ENCODE measurements at places on chromosomes 5 and 9.

DNA sequence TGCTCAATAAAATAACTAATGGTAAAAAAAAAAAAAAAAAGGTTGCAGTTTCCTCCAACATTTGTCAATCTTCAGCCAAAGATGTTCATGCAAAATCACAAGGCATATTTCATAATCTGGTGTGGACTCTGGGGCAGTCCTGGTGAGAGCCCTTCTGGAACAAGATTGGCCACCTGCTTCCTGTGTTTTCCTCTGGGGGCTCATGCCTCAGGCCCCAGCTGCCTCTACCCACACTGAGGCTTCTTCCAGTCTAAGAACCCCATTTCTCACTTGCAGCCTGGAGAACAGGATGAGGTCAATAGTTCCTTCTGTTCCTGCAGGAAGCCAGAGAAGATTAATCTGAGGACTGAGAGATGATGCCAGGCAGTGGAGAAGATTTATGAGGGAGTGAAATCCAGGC is 492.6 kb upstream of the BRINP1 start:
- no peak for DNase-seq

- DNase-seq, result no peak
Observed at GRCh38 chr5:127311349-127311748, 20.8 kb downstream of the MEGF10 start.

GRCh38 chr5:45454114-45454513 is 242.1 kb downstream of the HCN1 start:
- DNase-seq, result peak; percentile 46

- DNase-seq, result no peak
Observed at GRCh38 chr5:103228061-103228460, 30.5 kb upstream of the MACIR start.

GRCh38 chr9:21754741-21755140 is 47.7 kb upstream of the MTAP start:
- DNase-seq, result no peak

DNA sequence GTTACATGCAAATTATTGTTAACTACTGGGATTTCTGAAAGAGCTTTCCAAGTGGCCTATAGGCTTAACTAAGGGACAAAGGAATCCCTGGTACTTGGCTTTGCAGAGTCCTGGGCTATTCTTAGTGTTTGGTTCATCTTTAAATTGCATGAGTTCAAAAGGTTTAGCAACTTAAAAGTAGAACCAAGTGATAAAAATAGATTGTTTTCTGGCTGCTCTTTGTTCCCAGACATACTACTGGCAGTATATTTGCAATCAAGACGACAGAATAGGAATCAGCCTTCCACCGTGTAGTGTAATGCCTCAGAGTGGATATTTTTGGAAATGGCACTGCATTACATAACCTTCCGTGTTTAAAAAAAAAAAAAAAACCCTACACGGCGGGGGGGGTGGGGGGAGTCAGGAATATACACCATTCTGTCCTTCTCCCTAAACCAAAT is 1.0 kb downstream of the NREP start:
- DNase-seq, result peak; percentile 62

DNA sequence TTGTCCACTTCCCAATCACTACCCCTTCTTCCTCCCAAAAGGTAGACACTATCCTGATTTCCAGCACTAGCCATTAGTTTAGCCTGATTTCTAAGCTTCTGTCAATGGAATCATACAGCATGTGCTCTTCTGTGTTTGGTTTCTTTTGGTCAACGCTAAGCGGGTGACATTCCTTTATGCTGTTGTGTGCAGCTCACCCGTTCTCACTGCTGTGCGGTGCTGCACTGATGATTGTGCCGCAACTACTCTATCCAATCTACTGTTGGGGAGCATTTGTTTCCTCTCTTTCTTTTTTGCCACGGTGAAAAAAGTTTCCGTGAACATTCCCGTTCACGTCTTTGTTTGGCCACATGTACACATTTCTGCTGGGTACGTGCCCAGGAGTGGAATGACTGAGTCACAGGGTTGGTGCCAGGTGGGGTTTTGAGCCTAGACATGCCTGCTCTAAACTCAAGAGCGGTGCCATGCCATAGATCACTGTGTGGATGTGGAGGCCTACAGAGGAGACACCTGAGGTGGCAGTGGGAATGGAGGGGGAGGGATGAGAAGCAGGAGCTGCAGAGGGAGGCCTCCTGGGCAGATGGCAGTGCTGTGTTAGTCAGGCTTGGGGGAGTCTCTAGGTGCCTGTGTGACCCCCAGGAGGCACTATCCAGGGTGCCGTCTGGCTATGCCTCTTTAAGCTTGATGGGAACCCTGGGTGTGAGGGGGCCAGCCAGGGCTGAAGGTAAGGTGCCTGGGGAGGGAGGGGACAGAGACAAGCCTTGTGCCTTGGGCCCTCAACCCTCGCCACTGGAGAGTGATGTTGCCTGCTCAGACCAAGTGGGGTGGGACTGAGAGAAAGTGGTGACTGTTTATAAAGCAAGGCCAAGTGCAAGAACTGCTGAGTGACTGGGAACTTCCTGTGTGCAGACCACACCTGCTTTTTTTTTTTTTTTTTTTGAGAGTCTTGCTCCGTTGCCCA is 11.4 kb upstream of the ANKRD33B start:
- no peak for DNase-seq

- DNase-seq, result peak; percentile 27
Observed at GRCh38 chr9:77456829-77457437, 191.2 kb downstream of the GNA14 start.

- no peak for DNase-seq
Observed at GRCh38 chr5:128826275-128826674, 139.0 kb upstream of the SLC27A6 start.

GRCh38 chr5:39503155-39503554 is 78.4 kb upstream of the DAB2 start:
- DNase-seq, result no peak

GRCh38 chr9:96071076-96071814 is 195.8 kb downstream of the ERCC6L2 start:
- no peak for DNase-seq

DNA sequence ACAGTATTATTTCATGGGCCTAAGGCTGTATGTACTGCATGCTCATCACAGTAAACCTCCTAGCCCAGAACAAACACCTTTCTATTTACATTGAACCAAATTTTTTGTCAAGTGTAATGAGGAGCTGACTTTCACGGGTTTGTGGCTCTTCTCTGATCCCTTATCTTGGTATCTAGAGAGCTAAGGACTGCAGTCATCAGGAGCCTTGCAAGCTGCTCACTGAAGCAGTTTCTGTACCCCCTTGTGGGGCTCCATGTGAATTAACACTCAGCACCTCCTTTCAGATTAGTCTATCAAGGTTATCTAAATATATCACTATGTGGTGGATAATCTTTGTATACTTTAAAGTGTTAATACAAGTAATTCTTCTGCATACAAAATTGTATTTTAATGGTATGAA is 108.2 kb downstream of the AUH start:
- DNase-seq, result no peak

DNA sequence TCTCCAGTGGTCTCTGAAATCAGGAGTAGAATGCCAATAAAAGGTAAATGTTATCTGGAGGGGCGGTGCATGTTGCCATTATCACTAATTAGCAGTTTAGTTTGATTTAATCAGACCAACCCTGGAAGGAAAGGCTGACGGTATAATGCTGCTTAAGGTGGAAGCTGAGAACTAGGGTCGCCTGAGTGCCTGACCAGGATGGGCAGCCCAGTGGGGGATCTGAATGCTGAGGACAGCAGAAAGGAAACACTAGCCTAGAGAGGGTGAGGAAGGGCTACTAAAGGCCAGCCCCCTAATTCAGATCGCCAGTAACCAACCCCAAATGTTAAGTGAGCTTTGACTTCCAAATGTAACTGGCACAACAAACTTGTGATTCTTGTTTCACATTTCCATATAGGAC is 172.2 kb downstream of the APBA1 start:
- DNase-seq, result no peak

DNA sequence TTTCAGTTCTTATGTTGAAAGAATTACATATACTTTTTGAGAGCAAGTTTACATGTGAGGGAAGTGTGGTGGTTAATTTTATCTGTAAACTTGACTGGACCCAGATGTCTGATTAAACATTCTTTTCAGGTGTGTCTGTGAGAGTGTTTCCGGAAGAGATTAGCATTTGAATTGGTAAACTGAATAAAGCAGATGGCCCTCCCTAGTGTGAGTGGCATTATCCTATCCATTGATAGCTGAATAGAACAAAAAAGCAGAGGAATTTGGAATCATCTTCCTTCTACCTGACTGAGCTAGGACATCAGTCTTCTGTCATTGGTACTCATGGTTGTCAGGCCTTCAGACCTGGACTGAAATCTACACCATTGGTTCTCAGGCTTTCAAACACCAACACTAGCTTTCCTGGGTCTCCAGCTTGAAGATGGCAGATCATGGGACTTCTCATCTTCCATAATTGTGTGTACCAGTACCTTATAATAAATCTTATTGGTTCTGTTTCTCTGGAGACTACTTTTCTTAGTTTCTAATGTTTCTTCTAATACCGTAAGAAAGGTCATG is 36.6 kb downstream of the NREP start:
- DNase-seq, result no peak

- DNase-seq, result no peak
Observed at GRCh38 chr5:138932171-138932810, 57.2 kb upstream of the LRRTM2 start.

DNA sequence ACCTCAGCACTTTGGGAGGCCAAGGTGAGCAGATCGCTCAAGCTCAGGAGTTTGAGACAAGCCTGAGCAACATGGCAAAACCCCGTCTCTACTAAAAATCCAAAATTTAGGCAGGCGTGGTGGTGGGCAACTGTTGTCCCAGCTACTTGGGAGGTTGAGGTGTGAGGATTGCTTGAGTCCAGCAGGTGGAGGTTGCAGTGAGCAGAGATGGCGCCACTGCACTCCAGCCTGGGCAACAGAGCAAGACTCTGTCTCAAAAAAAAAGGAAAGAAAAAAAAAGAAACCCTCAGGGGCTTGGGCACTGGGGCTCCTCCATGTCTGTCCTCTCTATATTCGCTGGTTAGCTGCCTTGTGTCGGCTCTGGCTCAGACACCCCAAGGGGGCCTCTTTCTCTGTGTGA is 10.9 kb upstream of the PPP2CA start:
- DNase-seq, result no peak

- no peak for DNase-seq
Observed at GRCh38 chr9:134230942-134231325, 66.6 kb upstream of the RNU6ATAC start.

- peak; percentile 3 for DNase-seq
Observed at GRCh38 chr9:127613583-127613954, 1.5 kb downstream of the STXBP1 start.

- DNase-seq, result no peak
Observed at GRCh38 chr9:32839013-32839885, 55.9 kb downstream of the TMEM215 start.

- DNase-seq, result no peak
Observed at GRCh38 chr9:34570809-34571480, 18.6 kb downstream of the CNTFR start.

GRCh38 chr9:94772144-94772543 is 45.6 kb downstream of the AOPEP start:
- DNase-seq, result no peak

DNA sequence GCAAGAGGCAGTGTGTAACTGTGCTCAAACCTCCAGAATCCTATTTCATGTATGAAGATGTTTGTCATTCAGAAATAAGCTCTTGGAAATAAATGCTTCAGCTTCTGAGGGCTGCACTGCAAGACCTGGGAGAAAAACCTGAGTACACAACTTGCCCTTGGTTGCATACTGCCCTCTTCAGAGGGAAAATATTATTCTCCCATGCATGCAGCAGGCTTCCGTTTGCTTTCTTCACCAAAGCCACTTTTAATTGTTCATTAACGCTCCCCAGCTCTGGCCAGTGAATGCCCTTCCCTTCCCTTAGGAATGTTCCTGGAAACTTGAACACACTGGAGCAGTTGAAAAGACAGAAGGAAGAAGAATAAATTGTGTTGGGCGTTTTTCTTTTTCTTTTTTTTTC is 2.5 kb upstream of the WHRN start:
- no peak for DNase-seq

- DNase-seq, result no peak
Observed at GRCh38 chr5:53076014-53076583, 33.5 kb downstream of the MOCS2 start.

- DNase-seq, result no peak
Observed at GRCh38 chr9:34658461-34658860, 4.0 kb downstream of the CCL27 start.

GRCh38 chr9:98971168-98971914 is 27.6 kb downstream of the COL15A1 start:
- DNase-seq, result no peak

DNA sequence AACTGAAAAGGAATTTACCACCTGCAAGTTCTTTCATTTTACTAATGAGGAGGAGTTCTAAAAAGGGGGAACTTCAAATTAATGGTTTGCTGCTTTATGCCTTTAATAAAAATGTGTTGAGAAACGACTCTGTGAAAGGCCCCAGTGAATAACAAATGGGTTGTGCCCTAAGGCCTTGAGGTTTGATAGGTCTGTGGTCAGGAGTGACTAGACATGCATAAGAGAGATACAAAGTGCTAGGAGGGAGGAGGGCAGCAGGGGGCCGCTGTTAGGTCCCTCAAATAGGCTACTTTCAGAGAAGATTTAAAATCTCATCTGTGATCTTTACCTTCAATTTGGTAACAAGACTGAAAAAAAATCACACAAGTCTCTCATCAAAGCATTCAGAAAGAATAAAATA is 58.3 kb downstream of the FAM81B start:
- DNase-seq, result no peak

- DNase-seq, result no peak
Observed at GRCh38 chr9:68983008-68983411, 30.9 kb downstream of the PRKACG start.

GRCh38 chr5:36945687-36946086 is 69.1 kb downstream of the NIPBL start:
- DNase-seq, result no peak

- DNase-seq, result no peak
Observed at GRCh38 chr5:32230356-32231099, 56.4 kb upstream of the GOLPH3 start.

- DNase-seq, result no peak
Observed at GRCh38 chr9:8815219-8815618, 1015.6 kb upstream of the DMAC1 start.

- peak; percentile 56 for DNase-seq
Observed at GRCh38 chr5:141476132-141476911, 556 bp downstream of the PCDHGC3 start.

GRCh38 chr5:144202726-144203125 is 32.1 kb downstream of the KCTD16 start:
- no peak for DNase-seq

GRCh38 chr9:105554042-105554441 is 3.9 kb upstream of the FKTN start:
- no peak for DNase-seq

DNA sequence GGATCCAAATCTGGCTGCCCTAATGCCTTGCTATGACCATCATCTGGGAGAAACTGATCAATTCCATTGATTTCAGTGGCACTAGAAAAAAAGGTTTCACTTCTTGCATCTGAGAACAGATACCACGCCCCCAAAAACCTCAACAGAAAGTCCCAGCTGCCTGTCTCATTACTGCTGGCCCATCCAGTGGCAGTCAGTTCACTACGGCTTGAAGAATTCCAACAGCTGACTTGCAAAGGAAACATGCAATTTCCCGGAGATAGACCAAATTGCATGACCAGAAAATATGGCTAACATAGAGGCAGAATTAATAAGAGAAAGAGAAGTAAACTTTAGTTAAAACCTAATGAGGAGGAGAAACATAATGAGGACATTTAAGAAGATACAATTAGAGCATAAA is 48.6 kb downstream of the UGCG start:
- no peak for DNase-seq
